Inflammatory macrophage treated with lipopolysaccharide for 4 hours (primary cell): ENCODE measurements at places on chromosomes 12 and 14.

GRCh38 chr12:30021051-30021833 is 237.5 kb upstream of the TMTC1 start:
- DNase-seq: no peak

DNA sequence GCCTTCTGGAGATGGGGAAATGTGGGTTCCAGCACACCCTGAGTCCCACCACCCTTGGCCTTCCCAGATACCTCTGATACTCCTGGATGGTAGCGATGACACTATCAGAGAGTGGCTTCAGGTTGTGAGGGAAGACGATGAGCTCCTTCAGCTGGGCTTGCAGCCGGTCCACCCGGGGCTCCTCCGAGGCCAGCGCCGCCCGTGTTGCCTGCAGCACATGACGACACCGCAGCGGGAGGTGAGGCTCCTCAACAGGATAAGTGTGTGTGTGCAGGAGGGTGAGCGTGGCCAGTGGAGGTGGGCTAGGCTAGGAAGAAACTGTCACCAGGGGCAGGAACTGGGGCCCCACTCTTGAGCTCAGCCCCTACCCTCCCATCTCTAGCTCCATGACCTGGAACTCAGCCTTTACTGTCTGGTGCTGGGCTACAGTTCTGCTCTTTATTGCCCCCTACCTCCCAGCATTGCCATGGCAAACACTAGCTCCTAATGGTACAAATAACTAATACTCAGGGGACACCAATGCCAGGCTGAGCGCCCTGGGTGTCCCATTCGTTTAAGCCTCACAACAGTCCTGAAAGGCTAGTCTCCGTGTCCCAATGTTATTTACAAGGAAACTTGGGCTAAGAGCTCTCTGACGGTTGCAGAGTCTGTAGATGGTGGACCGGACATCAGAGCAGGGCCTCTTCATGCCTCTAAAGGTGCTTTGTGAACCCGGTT is 64.1 kb downstream of the SYNE3 start:
- no peak for DNase-seq

- DNase-seq: no peak
Observed at GRCh38 chr14:68393259-68393658, 399.6 kb downstream of the ZFP36L1 start.

GRCh38 chr14:104739026-104739425 is 13.9 kb upstream of the SIVA1 start:
- no peak for DNase-seq

DNA sequence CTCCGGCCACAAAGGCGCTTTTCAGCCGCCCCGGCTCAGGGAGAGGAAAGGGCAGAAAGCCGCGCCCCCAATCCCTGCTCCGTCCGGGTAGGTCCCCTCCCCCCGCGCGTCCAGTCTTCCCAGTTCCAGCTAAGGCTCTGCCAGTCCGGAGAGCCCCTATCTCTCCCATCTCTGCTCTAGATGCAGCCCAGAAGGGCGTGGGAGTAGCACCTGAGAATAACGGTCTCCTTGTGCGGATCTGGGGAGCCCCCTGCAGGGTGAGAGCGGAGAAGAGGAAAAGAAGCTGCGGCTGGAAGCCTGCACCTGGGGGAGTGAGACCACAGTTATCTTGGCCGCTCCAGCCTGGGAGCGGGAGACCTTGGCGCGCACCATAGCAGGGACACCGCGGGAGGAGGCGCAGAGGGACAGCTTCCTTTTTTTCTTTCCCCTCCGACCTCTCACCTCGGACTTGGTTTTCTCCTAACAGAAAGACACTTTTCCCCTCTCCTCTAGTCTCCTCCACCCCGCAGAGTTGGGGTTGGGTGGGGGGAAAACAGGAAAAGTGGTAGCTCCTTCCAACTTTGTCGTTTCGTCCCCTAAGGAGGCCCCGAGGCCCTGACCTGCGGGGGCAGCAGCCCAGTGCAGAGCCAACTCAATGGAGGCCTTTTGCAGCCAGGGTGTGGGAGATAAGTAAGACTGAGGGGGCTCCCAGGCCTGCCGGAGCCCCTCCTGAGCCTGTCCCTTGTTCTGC is 2.4 kb downstream of the DHH start:
- no peak for DNase-seq

DNA sequence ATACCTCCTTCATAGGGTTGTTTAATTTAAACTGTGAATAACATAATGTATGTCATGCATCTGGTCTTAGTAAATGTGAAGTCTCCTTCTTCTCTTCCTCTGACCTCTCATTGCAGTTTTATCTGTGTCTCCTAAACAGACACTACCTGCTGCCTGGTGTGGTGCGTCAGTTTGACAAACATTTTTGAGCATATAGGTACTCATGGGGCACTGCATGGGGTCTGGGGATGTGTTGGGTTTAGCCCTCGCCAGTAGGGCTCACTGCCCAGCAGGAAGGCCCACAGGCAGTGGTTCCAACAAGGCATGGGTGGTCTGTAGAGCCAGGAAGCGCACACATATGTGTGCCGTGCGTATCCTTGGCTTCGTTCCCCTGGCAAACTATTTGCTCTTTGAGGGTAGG is 3.0 kb upstream of the CEBPE start:
- no peak for DNase-seq

GRCh38 chr14:55272922-55273321 is 1.7 kb downstream of the FBXO34 start:
- no peak for DNase-seq

DNA sequence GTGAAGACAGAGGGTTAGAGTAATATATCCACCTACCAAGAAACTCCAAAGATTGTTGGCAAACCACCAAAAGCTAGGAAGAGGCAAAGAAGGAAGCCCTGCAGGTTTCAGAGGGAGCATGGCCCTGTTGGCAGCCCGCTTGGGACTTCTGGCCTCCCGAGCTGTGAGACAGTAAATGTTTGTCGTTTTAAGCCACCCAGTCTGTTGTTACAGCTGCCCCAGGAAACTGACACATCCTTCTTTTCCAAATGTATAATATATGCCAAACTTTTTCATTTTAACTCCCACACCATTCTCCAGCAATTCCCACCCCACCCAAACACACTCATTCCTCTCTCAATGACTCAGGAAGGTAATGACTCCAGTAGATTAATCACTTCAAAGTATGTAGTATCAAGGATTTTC is 74.0 kb downstream of the RPS29 start:
- DNase-seq: no peak

GRCh38 chr12:52323416-52324152 is 2.4 kb upstream of the KRT83 start:
- DNase-seq: no peak

DNA sequence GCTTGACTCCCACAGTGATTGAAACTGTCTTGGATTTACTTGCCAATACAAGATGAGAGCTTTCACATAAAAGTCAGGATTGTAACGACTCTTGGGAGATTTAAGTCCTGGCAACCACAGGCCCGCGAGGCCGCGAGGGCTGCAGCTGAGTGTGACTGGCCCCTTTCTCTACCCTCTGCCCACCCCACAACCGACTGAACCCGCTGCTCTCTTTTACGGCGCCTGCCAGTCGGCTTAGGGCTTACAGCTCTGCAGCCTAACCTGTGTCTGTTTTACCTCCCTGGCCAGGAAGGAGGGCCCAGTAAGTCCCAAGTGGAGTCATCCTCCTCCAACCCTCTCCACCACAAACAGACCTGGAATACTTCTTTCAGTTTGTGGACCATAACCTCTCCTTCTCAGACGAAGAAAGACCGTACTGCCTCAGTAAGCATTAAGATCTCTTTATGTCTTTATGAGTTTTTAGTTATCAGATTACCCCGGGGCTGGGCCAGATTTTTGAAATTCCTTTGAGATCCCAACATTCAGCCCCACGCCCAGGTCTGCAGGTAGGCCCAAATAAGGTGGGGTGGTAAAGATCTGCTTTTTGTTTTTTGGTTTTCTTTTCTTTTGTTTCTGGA is 12.6 kb upstream of the TIGAR start:
- no peak for DNase-seq

DNA sequence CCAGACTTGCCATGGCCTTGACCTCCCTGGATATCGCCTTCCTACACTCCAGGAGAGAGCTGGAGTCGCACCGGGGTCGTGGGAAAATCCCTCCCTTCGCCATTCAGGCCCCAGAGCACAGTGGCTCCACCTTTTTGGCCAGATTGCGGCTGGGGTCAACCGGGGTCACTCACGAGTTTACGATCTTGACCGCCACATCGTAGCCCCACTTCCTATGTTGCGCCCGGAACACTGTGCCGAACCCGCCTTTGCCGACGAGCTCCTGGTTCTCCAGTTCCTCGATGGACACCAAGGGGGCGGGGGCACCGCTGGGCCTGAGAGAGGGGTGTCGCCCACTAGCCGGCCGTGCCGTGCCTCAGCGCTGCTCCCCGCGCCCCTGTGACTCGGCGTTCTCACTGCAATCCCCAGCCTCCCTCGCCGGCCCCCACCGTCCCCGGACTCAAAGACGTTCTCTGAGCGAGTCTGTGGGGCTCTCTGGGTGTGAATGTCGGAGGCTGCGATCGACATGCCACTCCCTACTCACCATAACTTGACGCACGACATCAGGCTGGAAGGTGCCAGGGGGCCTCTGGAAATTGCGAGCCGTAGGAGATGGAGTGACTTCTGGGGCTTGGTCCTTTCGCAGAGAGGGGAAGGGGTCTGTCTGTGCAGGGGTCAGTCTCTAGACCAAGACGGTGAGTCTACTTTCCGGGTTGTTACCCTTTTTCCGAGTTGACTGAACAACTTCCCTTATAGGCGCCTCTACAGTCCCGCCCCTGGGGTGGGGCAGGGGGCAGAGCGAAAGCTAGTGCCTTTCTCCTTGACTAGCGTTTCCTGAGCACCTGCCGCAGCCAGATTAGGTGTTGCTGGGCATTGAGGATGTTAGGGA is at the start of gene RIPK3:
Gene RIPK3 (minus strand): TSS at position 708 of the 868 bp plus-strand sequence. CDS start 165 bp downstream, at position 543.
- DNase-seq: peak; percentile 77

DNA sequence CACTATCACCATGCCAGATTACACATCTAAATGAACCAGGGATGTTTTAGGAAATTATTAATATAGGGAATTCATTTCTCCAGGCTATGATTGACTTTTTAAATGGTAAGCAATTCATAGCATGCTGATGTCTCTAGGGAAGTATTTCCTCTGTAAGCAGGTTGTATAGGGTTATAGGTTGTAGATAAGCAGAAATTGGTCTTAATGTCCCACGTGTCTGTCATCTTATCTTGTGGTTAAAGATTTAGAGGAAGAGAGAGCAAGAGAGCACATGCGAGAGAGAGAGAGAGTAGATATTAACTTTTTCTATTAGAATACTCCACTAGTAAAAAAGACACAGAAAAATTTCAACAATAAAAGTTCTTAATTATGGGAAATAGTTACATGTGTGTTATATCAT is 32.6 kb downstream of the TRHDE start:
- no peak for DNase-seq

- DNase-seq: no peak
Observed at GRCh38 chr12:106080791-106081170, 58.0 kb downstream of the NUAK1 start.

GRCh38 chr12:64672925-64673409 is 62.7 kb downstream of the RASSF3 start:
- DNase-seq: peak; percentile 42

GRCh38 chr14:73637830-73638229 is 7.0 kb upstream of the DNAL1 start:
- no peak for DNase-seq

GRCh38 chr14:76920331-76921087 is 94.3 kb downstream of the LRRC74A start:
- DNase-seq: no peak

GRCh38 chr12:93984005-93984404 is 164.4 kb upstream of the PLXNC1 start:
- no peak for DNase-seq

- DNase-seq: peak; percentile 76
Observed at GRCh38 chr14:75132382-75133086, 5.7 kb upstream of the NEK9 start.

DNA sequence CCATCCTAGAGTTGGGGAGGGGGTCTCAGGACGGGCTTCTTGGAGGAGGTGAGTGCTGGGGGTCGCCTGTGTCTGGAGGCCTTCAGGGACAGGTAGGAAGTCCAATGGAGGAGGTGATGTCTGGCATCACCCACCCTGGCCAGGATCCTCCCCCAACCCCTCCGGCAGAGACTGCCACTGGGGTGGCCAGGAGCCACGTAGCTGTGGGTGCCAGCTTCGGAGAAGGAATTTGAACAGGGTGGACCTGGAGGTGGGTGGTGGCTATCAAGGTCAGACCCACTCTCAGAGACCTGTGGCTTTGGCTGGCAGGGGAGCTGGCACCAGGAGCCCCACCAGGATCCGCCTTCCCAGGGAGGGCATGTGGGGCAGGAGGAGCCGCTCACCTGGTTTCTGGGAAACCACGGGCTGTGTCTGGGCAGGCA is 9.1 kb downstream of the CEP170B start:
- no peak for DNase-seq

- DNase-seq: no peak
Observed at GRCh38 chr14:36583242-36583892, 953 bp upstream of the NKX2-8 start.

DNA sequence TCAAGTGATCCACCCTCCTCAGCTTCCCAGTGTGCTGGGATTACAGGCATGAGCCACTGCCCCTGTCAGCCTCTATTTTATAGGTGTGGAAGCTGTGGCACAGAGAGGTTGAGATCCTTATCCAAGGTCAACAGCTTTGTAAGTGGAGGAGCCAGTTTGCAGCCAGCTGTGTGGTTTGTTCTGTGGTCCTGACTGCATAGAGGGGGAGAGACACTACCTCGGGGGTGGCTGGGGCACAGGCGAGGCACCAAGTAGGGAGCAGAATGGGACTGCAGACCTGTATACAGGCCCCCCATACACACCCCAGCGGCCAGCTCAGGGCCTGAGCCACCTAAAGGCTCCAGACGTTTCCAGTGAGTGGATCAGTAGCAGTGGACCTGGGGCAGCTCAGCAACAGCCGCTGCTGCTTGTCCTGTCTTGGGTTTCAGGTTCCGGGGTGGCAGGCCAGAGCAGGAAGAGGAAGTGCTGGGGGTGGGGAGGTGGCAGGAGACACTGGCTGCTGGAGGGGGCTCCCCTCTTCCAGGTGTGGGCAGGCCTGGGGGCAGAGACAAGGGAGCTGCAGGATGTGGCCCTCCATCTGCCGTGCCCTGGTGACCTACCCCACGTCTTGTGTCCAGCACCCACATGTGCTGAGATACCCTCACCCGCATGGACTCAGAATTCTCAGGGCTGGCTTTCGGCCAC is 11.0 kb downstream of the ORAI1 start:
- peak; percentile 52 for DNase-seq

GRCh38 chr12:30866256-30866655 is 60.3 kb upstream of the TSPAN11 start:
- no peak for DNase-seq

DNA sequence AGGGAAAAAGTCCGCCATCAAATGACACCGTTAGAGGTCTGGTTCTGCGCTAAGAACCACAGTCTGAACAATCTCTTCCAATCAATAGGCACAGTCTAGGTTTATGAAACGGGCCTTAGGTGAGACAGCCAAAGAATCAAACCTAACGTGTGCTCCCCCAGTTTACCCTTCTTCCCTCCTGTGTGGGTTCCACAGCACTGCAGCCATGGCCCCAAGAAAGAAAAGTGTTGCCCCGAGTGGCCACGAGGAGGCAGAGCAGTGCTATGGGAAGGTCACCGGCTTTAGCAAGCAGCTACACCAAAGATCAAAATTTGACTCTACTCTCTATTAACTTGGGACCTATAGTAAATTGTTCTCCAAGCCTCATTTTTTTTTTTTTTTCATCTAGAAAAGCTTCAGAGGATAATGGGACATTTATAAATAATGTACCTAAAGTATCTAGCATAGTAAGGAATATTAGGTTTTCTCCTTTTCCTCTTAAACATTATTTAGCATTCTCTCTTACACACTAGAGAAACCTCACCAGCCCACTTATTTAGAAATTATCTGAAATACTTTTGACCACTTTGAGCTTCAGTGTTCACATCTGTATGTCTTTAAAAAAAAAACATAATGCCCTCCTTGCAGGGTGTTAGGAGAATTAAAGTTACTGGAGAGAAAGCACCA is 70.2 kb upstream of the GPHB5 start:
- DNase-seq: peak; percentile 51

- DNase-seq: no peak
Observed at GRCh38 chr12:189622-189962, 24.4 kb downstream of the SLC6A12 start.
